ENCODE measurements at places on chromosomes 4 and X.

- DNase-seq = no peak
These were observed 13.0 kb upstream of the ARX start for GRCh38 chrX:25028726-25029125.

- no peak for DNase-seq
These were observed 30.1 kb downstream of the HAND2 start for GRCh38 chr4:173499658-173500535.

- DNase-seq = no peak
These were observed 51.4 kb downstream of the RAB40A start for GRCh38 chrX:103467887-103468286.

DNA sequence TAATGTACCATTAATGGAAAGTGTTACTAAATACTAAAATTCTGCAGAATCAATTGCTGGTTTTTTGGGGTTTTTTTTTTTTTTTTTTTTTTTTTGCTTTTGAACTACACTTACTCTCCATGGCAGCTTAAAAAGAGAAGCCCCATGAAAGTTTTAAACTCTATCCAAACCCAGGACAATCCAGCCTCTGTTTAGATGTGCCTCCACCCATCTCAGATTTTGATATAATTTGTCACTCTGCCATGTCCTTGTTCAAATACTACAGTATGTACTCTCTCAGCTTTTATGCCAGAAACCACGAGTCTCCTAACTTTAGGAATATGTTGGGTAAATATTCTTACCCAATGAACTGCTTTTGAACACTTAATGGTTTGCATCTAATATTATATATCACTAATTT, 84.2 kb downstream of the COL25A1 start:
- no peak for DNase-seq

GRCh38 chr4:2818351-2818939, 25.2 kb upstream of the ADD1 start:
- no peak for DNase-seq

DNA sequence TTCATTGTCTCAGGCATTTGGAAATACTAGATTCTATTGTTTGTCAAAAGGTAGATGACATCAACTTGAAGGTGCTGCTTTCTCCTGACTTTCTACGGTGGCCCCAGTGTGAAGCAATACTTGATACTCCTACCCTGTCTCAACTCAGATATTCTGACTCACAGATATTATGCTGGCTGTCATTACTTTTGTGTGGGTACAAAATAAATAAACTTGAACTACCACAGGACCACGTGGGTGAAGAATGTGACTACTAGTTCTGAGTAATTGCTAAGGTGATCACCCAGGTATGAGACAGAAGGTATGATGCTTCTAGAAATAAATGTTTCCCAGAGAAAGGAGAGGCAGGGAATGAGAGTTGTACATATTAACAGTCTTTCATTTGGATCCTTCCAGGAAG, 275.3 kb upstream of the SPOCK3 start:
- DNase-seq = no peak

DNA sequence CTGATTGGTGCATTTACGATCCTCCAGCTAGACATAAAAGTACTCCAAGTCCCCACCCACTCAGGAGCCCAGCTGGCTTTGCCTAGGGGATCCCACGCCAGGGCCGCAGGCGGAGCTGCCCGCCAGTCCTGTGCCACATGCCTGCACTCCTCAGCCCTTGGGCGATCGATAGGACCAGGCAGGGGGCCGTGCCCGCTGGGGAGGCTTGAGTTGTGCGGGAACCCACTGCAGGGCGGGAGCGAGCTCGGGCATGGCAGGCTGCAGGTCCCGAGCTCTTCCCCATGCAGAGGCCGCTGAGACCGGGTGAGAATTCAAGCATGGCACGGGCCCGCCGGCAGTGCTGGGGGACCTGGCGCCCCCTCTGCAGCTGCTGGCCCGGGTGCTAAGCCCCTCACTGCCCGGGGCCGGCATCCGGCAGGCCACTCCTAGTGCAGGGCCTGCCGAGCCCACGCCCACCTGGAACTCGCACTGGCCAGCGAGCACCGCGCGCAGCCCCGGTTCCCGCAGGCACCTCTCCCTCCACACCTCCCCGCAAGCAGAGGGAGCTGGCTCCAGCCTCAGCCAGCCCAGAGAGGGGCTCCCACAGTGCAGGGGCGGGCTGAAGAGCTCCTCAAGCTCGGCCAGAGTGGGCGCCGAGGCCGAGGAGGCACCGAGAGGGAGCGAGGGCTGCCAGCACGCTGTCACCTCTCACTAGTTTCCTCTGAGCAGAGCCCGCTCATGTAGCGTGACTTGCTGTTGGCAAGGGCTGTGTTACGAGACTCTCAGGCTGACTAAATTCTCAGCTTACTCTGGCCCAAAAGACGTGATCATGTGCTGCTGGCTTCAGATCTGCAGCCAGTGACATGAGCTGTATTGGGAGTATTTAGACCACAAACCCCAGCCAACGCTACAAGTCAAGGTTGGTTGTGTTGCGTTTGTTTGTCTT, 87.5 kb downstream of the TRAPPC11 start:
- DNase-seq = no peak

DNA sequence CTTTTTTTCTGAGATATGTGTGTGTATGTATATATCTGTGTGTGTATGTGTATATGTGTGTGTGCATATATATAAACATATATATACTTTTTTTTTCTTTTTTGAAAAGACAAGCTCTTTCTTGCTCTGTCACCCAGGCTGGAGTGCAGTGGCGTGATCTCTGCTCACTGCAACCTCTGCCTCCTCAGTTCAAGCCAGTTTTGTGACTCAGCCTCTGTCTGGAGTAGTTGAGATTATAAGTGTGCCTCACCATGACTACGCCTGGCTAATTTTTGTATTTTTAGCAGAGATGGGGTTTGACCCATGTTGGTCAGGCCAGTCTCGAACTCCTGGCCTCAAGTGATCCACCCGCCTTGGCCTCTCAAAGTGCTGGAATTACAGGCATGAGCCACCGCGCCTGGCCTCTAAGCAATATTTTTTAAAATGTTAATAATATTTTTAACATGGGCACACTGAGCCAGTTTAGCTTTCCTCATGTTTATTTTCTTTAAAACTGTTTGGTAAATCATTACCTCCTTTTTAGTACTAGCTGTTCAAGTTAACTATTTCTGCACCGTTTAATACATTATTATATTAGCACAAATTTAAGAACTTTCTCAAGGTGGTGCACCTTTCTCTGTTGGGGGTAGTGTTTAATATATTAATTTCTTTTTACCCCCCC, 33.3 kb downstream of the BBS12 start:
- DNase-seq = no peak

GRCh38 chr4:21649391-21650090, 299.0 kb downstream of the KCNIP4 start:
- DNase-seq = no peak

DNA sequence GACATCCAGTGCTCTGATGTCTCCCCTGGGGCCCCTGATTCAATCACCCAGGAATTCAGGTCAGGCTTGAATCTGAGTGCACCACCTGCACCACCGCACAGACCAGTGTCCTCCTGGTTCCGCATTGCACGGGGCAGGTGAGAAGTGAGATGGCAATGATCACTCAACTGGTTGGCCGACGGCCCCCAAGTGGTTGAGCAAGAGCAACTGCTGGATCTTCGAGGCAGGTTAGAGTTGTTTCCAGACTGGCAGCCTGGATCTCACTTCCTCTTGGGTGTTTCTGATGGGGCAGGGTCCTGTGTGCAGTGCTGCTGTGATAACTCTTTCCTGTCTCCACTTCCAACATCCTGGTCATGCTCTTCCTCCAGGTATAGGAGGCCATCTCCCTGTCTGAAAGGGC, 50.4 kb downstream of the C4orf50 start:
- no peak for DNase-seq

GRCh38 chrX:147170993-147171392, 356.4 kb upstream of the CXorf51A start:
- DNase-seq = no peak

Data from amygdala (tissue), 56 donors.